A172 (cell line): ENCODE measurements at places on chromosomes 4 and X.

- no peak for DNase-seq
These were observed 296.6 kb upstream of the DIPK2B start for GRCh38 chrX:45497290-45497689.

- no peak for DNase-seq
These were observed 50.8 kb upstream of the SLC16A2 start for GRCh38 chrX:74370487-74370886.

GRCh38 chr4:89269121-89269666, 38.4 kb downstream of the GPRIN3 start:
- DNase-seq, result no peak

GRCh38 chr4:140326395-140326993, 47.0 kb upstream of the SCOC start:
- peak; percentile 17 for DNase-seq

GRCh38 chr4:175635546-175635945, 176.5 kb downstream of the GPM6A start:
- DNase-seq, result no peak

- DNase-seq, result no peak
These were observed 135.9 kb downstream of the PRKX start for GRCh38 chrX:3577551-3577950.

GRCh38 chr4:153448003-153448731, 18.0 kb upstream of the TMEM131L start:
- no peak for DNase-seq

DNA sequence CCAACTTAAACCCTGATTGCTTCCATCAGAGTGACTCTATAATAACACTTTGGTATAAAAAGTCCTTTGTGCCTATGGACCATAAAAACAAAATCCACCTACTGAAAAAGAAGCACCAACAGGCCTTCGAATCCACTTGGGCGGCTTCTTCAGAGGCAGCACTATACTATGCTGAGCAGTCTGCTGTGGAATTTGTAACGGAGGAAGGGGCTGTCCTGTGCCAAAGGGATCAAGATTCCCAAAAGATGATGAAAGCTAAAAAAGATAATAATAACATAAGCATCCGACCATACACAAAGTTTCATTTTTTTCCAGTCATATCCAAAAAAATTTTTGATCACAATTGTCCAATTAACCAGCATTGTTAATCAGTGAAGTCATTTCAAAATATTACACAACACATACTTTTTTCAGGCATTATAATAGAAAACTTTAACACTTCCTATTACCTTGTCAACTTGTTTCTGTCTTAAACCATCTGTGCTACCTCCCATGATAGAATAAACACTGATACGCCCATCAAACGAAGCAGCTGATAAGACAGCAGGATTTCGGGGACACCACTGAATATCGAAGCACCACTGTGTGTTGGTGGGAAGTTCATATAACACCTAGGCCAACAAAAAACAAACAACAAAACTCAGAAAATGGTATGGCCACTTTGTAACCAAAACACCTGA, 24.1 kb downstream of the SEC31A start:
- DNase-seq, result no peak

- peak; percentile 8 for DNase-seq
These were observed 66.0 kb downstream of the FBXO8 start for GRCh38 chr4:174217273-174218126.

- no peak for DNase-seq
These were observed 183.5 kb upstream of the FSTL5 start for GRCh38 chr4:162347156-162347841.

DNA sequence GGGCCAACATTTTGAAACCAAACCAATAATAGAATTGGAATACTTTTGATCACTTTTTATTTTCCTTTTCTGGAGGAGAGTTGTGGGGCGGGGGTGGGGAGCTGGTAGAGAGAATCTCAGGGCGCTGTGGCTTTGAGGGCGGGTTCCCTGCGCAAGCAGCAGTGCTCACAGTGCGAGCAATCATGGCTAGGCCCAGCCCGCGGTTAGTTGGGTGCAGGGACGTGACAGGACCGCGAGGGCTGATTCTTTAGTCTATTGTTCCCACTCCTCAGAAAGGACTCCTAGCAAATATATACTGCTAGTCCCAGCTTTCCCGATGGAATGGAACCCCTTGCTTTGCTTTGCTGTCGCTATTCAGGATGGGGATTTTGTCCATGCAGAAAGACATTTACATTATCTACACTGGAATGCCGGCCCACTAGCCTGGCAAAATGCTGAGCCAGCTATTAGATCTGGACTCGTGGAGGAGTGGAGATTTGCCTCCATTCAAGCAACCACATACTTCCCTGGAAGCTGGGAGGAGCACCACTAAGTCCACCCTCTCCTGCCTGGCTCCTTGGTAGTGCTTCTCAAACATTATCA, 23.9 kb upstream of the APLN start:
- DNase-seq, result no peak

GRCh38 chrX:113001836-113002235, 161.2 kb upstream of the AMOT start:
- no peak for DNase-seq

DNA sequence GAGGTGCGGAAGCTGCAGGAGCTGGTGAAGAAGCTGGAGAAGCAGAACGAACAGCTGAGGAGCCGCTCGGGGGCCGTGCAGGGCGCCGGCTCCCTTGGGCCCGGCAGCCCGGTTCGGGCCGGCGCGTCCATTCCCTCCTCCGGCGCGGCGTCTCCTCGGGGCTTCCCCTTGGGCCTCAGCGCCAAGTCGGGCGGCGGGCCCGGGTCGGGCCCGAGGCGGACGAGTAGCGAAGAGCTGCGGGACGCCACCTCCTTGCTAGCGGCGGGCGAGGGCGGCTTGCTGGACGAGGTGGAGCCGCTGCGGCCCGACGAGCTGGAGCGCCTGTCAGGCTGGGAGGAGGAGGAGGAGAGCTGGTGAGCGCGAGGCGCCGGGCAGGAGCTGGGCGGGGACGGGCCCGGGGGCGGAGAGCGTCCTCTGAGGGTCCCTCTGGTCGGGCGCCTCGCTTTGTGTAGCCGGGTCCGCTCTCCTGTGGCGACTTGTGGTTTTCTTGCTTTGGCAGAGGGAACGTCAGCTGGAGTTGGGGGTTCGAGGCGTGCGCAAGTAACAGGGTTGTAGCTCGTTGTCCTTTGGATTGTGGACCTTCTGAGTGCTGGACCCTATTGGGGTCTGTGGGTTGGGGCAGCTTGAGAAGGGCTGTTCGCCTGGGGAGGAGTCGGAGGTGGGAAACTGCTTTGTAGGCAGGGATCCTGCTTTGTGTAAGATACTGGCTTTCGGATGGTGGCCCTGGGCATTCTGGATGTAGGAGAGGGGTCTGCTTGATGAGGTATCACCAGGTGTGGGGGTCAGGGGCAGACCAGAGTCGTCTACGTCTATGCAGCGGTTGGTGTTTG, 662 bp downstream of the SLAIN2 start:
- peak; percentile 15 for DNase-seq

DNA sequence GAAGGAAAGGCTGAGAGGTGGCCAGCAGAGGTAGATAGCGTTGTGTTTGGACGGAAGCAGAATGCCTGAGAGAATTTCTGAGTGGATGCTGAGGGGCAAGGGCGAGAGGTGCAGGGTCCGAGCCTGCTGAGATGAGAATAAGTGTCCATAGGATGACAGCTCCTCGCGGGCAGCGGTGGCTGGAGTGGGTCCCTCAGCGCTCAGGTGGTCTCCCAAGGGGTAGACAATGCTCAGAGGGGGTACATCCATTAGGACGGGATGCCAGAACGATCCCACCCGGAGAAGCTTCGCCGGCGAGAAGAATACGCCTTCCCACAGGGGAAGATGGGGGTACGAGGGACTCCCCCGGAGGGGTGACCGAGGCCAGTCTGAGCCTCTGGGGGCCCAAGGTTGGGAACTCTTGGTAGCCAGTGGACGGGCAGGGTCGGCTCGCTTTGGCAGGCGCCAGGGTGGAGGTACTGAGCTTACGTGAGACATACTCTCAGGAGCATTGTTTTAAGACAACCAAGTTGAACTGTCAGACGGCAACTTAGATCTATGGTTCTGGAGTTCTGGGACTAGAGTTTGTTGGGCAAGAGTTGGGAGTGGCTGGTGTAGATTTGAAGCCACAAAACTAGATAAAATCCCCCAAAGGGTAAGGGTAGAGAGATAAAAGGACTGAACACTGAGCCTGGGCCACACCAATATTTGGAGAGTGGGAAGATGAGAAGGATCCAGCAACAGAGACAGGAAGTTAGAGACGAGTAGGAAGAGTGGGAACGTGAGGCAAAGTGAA, 15.8 kb downstream of the BRCC3 start:
- no peak for DNase-seq

DNA sequence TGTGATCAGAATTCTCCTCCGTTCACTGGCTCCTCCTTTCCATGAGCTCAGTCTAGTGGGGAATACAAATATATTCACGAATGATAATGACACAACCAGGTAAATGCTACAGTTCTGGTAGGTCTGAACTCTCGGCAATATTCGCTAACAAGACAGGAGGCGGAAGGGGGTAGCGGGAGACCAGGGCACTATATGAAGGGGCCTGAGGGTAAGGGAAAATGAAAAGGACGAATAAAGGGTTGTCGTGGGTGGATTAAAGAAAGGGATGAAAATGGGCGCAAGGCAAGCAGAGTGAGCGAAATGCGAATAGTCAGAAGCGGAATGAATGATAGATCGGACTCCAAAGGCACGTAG, 743 bp downstream of the NKAP start:
- DNase-seq, result no peak

DNA sequence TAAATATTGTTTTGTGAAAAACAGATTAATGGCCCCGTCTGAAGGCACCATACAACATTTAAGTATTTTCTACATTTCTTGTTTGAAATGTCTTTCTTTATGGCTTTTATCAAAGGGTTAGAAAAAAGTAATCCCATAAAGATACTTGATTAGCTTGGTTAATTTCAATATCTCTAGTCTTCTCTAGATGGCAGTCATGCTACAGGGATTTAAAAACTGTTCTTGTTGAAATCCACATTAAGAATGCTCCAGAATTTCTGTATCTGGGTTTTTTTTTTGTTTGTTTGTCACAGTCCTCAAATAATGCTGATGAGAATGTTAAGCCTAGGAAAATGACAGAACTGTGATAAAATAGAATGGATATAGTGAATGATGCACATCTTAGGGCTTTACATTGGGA, 109.0 kb upstream of the AADAT start:
- peak; percentile 4 for DNase-seq

GRCh38 chr4:48748949-48749596, 31.0 kb downstream of the FRYL start:
- DNase-seq, result no peak

- peak; percentile 46 for DNase-seq
These were observed 21.8 kb downstream of the CMC4 start for GRCh38 chrX:155048977-155049619.

- no peak for DNase-seq
These were observed 246.3 kb downstream of the PALLD start for GRCh38 chr4:168743131-168743530.

DNA sequence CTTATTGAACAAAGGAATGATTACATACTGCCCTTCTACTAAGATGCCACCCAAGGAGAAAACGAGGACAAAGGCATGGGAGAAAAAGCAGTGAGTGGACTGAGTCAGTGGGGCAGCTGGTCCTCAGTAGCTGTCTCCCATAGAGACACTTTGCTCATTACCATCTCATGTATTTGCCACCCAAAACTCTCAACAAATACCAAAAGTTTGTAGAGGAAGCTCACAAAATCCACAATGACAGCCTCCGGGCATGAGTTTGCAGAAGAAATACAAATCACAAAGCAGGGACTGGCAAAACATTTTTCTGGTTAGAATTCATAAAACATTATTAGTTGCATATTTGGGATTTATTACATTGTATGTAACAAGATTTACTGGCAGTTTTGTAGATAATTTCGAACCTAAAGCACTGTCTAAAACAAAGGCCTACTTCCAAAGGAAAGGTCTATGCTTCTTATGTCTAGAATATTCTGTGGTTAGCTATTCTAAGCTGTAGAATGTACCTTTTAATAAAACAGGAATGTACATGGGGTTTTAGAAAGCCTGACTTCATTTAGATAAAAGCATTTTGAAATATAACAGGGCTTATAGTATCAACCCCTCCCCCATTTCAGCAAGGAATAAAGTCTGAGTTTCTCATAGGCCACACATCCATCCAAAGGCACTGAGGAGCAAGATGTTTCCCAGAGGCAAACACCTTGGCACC, 17.7 kb downstream of the PCDH18 start:
- no peak for DNase-seq

DNA sequence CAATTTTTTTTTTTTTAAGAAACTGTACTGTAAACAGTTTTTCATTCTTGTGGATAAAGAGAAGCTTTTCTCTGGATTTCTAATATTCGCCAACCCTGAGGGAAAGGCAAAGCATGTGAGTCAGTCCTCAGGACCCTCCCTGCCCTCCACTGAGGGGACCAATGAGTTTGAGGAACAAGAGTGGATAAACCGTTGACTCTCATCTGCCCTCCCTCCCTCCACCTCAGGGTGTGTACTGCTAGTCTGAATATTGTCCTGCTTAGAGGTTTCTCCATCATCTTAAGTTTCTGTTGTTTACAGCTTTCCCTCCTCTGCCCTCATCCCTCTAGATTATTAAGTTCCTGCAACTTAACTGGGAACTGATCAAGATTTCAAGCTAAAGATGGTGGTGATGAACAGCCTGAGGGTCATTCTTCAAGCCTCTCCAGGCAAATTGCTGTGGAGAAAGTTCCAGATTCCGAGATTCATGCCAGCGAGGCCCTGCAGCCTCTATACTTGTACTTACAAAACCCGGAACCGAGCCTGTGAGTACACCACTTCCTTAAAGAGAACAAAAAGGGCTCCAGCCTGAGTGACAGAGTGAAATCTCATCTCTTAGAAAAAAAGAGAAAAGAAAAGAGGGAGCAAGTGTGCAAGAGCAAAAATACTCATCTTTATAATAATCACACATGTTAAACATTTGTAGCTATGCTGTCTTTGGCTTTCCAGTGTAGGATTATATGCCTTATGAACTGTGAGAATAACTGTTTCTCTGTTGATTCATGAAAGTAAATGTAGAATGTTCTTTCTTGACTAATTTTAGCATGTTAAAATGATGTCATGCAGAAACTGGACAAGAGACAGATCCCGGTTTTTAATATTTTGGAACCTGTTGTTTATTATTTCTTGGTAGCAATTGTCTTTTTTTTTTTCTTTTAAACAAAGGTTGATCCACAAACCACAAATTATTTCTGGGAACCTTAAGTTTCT, 11.9 kb downstream of the CA5B start:
- no peak for DNase-seq

- DNase-seq, result no peak
These were observed 21.9 kb upstream of the SPON2 start for GRCh38 chr4:1194010-1194900.

DNA sequence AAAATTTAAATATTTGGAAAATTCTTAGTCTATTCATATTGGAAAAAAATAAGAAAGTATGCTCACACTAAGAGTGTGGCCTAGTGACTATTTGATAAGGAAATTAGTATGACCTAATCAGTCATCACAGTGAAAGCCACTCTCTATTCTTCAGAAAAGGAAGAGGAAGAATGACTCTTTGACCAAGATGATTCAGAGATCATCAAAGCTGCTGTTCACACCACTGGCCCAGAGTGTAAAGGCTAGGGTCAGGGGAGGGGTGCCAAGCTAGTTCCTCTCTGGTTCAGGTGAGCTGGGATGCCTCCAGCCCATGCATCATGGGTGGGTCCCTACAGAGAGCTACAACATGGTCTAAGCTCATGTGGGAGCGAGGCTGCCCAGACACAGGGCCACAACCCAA, 396.9 kb upstream of the NDST3 start:
- DNase-seq, result peak; percentile 2

GRCh38 chrX:131032354-131033230, 25.6 kb upstream of the ARHGAP36 start:
- DNase-seq, result no peak

GRCh38 chr4:78661921-78662521, 110.5 kb downstream of the ANXA3 start:
- no peak for DNase-seq

- no peak for DNase-seq
These were observed 52.0 kb downstream of the SEC24D start for GRCh38 chr4:118783887-118784286.
